ENCODE measurements at places on chromosomes 3 and 15. TPM values are rescaled to one million over a fixed set of nuclear protein-coding genes. Genes with fewer than 3 reads are reported as not detected.

Gene UBA7
- 0.54 TPM for total RNA-seq

Gene CAPN3
- 1.8 TPM for total RNA-seq

Gene KLHL6
- not detected for total RNA-seq

Gene BFSP2
- not detected for total RNA-seq

Gene P2RY14
- not detected for total RNA-seq
